NCI-H1694 (cell line): ENCODE measurements at places on chromosomes 4 and X.

DNA sequence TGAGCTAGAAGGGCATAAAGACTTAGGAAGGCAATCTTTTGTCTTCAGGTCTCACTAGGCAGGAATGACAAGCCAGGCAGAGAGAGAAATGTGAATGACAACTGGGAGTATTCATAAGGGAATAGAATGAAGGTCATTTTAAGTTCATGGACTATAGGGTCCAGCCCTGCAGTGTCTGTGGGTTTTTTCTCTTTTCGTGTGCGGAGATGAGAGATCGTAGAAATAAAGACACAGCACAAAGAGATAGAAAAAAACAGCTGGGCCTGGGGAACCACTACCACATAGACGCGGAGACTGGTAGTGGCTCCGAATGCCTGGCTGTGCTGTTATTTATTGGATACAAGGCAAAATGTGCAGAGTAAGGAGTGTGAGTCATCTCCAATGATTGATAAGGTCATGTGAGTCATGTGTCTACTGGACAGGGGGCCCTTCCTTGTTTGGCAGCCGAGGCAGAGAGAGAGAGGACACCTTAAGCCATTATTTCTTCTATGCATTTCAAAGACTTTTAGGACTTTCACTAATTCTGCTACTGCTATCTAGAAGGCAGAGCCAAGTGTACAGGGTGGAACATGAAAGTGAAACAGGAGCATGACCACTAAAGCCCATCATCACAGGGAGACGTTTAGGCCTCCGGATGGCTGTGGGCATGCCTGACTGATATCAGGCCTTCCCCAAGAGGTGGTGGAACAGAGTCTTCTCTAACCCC, 921.8 kb upstream of the PCDH10 start:
- no peak for DNase-seq

GRCh38 chr4:144565527-144566195, 80.3 kb upstream of the HHIP start:
- no peak for DNase-seq

- DNase-seq = no peak
These were observed 41.1 kb downstream of the CBLL2 start for GRCh38 chrX:22313766-22314165.

GRCh38 chr4:140802591-140802990, 46.4 kb upstream of the TBC1D9 start:
- no peak for DNase-seq

DNA sequence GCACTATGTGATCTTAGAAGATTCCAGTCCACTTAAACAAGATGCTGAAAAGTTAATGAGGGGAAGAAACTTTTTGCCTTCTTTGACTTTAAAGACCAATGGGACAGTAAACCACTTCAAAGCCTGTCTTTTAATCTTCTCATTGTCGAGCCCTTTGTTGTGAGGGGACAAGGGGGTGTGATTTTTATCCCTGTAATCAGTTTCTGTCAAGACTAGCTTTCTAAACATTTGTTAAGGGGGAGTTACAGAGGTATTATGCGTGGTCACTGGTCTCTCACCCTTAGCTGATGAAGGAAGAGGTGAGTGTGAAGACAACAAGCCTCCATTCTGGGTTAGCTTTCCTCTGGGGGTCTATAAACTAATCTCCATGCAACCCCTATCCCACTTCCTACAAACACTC, 409.3 kb downstream of the ARHGAP24 start:
- DNase-seq = no peak

GRCh38 chr4:151324752-151325110, 674 bp downstream of the SH3D19 start:
- no peak for DNase-seq

DNA sequence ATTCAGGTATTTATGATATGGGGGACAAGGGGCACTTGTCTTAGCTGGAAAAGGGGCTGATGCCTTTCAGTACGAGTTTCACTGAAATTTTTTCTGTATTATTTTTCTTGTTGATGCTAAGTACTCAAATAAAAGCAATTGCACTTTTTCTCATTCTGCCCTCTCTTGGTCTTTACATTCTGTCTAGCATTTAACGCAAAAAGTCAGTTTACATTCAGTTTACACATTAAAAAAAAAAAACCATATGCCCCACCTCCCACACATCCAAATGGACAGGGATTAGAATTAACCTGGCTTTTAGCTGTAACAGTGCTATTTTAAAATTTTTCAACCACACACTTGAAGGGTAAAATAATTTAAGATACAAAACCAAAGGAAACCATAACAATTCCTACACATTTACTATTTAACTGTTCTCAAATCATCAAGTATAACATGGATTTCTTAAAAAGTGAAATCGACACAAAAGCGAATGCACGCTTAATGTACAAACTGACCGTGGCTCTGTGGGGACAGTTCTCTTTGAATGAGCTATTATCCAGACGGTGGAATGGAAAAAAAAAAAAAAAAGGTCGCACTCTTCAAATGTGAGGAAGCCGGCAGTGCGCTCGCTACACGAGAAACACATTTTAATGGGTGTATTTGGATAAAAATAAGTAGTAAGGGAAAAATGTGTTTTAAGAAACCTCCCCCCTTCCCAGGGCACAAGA, 1.4 kb downstream of the AMMECR1 start:
- DNase-seq = no peak

GRCh38 chr4:164012396-164013027, 518.0 kb downstream of the TMA16 start:
- no peak for DNase-seq

GRCh38 chr4:1792158-1792831, 798 bp upstream of the FGFR3 start:
- DNase-seq = no peak

- no peak for DNase-seq
These were observed 128.7 kb upstream of the GALNT7 start for GRCh38 chr4:173039617-173040577.

GRCh38 chr4:136812100-136812880, 720.0 kb downstream of the PCDH18 start:
- no peak for DNase-seq

- no peak for DNase-seq
These were observed 49.6 kb downstream of the JADE1 start for GRCh38 chr4:128858879-128859671.

- no peak for DNase-seq
These were observed 95.4 kb upstream of the ADRA2C start for GRCh38 chr4:3670521-3671519.

DNA sequence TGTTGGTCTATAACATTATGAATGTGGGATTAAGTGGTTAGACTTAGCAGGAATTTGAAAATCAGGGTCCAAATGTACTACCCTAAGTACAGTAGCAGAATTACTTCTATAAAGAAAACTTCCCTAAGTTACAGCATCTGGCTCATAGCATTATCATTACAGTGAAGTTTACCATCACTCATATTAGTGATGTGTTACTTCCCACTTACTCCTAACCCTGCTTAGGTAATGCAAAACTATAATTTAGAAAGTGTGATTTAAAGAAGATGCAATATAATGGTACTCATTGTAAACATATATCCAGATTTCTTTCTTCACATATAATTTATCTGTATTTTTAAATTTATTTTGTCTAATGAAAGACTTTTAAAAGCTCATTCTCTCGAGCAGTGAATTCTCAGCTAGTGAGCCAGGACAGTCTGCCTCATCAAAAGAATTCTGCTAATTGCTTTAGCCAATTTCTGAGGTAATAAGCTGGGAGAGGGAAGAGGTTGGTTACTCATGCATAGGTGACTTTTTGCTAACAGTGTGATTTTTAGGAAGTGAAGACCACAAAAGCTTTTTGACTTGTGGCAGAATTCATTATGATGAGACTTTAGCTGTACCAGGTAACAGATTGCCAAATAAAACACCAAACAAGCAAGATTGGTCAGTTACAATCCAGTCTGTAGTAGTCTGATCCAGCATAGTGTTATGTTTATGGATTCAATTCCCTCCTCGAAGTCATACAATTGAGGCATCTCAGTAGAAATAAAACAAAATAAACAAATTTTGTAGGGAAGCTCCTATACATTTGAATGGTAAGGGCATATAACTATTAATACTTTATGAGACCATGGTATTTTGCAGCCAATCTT, 21.0 kb downstream of the PLS3 start:
- no peak for DNase-seq

DNA sequence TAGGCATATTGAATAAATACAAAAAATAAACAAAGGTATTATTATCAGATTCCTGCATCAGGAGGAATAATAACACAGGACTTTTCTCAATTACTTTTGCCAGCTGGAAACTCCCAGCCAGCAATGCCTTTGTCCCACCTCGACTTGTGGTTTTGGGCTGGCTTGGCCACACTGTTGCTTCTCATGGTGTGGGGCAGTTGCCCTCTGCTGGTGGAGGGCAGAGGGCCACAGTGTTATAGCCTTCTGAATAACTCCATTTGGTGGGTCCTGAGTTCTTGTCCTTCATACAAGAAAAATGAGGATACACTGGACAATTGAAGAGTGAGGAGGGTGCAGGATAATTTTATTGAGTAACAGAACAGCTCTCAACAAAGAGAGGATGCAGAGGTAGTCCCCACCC, 1206.0 kb upstream of the ADGRL3 start:
- DNase-seq = no peak

DNA sequence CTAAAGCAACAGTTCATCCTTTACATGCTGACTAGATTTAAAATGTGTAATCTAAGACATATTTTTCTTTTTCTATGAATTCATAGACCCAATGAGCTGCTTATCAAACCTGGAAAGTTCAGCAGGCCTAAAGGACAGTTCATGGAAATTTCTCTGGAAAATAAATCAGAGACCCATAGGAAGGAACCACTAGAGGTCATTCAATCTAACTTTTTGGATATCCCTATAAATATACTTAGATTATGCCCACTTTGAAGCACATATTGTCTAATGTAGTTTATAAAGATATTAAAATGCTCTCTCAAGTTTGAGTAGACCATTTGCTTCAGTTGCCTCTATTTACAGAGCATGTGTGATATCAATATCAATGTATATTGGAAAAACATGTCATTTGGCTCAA, 473.0 kb downstream of the FAT4 start:
- DNase-seq = no peak

DNA sequence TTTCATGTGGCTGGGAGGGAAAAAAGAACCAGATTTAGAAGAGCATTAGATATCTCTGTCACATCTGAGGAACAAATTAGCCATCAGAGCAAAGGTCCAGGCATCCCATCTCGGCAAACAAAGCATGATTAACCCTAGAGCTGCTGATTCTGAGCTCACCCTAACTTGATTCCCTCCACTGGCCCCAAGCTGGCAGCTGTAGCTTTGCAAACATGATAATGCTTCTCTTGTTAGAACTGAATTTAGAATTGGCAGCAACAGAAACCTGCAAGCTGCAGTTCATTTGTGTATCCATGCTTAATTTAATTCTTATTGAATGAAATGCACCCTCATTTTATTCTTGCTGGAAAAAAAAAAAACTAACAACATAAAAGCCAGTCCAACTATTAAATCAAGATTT, 289.2 kb downstream of the IL1RAPL1 start:
- no peak for DNase-seq

GRCh38 chr4:169098532-169098931, 88.5 kb upstream of the CBR4 start:
- DNase-seq = no peak

- peak; percentile 10 for DNase-seq
These were observed 16.2 kb upstream of the ZCCHC12 start for GRCh38 chrX:118807151-118808017.

DNA sequence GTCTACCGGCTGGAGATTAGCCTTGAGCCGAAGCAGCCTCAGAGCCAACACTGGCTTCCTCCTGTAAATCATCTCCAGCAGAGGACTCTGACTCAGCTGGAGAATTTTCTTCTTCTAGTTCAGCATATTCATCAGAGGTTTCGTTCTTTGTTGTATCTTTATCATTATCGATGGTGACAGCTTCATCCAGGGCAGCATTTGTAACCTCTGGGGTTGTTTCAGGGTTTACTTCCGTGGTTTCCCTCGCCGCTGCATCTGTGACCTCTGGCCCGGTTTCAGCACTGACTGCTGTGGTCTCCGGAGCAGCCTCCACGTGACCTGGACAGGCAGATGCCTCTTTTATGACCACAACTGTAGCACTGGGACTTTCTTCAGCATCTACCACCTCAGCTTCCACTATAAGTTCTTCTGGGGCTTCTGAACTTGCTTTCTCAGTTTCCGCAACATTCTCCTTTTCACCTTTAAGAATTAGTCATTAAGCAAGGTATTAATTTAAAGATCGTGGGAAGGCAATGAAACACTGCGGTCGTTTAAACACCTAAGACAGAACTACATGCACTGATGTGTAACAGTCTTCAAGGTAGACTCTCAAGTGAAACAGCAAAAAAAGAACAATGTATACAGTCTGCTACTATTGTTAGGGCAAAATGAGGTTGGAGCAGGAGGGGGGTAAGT, 13.3 kb downstream of the MGARP start:
- no peak for DNase-seq

DNA sequence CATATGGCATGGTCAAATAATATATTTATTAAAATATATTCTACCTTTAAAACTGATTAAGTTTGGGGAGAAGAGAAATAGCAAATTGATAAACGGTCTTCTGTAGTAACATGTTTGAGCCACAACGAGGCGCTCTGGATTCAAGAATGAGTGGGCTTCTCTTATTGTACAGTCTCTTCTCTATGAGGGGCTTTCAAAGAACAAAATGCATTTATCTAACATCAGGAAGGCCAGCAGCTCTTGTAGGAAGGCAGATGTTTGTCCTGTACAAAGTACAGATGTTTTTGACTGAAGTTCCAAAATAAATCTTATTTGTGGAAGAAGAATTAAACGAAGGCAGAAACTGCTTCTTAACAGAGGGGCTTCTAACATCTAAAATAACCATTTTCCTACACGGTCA, 153.6 kb downstream of the RASL11B start:
- DNase-seq = peak; percentile 7

DNA sequence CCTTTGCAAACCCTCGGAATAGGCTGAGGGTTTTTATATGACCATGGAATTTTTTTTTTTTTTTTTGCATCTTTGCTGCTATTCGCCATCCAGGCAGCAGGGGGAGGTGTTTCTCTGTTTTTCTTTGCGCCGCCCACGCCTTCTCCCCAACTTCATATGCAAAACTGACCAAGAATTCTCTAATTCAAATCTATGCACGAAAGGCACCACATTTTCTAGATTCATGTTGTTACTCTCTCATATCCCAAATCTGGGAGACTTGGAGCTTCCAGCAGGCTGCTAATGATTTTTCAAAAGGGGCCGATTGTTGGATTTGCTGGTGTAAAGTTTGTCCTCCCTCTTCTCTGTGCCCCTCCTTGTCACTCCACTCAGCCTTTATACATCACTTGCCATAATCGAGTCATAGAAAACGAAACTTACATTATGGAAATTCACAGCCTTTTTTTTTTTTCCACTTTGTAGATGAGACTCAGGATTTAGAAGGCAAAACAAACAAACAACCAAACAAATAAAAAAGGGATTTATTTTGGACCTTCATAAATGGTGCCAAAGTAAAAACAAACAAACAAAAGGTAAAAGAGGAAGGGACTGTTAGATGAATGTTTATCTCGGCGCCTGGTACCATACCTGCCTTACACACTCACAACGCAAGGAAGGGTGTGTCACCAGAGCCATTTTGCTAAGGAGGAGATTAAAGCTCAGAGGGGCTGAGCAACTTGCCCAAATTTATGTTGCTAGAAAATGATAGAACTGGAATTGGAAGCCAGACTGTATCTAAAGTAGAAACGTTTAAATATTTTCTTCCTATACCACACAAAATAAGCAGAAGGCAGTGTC, 29.3 kb upstream of the BOD1L1 start:
- DNase-seq = peak; percentile 37
